ENCODE measurements at places on chromosomes 4 and X. TPM values are rescaled to one million over a fixed set of nuclear protein-coding genes. Genes with fewer than 3 reads are reported as not detected.

The FHIP1A gene
- 3.7 TPM for polyA plus RNA-seq

The YY2 gene
- 0.65 TPM for polyA plus RNA-seq

The SULT1E1 gene
- polyA plus RNA-seq, result not detected

The CAPN6 gene
- polyA plus RNA-seq, result 0.04 TPM

The CAMK2D gene
- 106 TPM for polyA plus RNA-seq

The AFM gene
- not detected for polyA plus RNA-seq

The KCNIP4 gene
- polyA plus RNA-seq, result not detected

The CLTRN gene
- 0.11 TPM for polyA plus RNA-seq

The TMEM255A gene
- 0.15 TPM for polyA plus RNA-seq

The EDNRA gene
- polyA plus RNA-seq, result 3.8 TPM

Data from heart left ventricle (tissue), 16 donors.